ENCODE measurements at places on chromosomes 6 and 20.

DNA sequence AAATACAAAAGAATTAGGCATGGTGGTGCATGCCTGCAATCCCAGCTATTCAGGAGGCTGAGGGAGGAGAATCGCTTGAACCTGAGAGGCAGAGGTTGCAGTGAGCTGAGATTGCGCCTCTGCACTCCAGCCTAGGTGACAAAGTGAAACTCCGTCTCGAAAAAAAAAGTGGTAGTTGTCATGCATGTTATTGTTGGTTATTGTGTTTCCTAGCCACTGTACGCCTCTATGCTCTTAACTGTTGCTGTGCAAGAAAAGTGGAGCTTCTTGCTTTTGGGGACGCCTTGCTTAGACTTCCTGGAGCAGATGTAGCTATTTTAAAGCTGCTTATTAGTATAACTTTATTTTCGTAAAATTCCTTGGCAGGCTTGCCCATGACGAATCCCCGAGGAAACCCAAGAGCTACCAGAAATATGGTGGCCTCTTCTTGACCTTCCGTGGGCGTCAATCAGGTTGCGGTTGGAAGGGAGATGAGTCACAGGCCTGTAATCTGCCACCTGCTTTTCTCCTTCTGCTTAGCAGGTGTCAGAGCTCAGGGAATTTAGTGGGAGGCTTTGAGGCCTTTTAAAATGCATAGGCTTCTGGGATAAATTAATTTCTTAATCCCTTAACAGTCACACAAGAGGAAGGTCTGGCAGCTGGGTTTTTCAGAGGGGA is 17.3 kb downstream of the GABRR2 start:
- no peak for DNase-seq

GRCh38 chr6:16318538-16318937 is 80.2 kb downstream of the GMPR start:
- DNase-seq = no peak

DNA sequence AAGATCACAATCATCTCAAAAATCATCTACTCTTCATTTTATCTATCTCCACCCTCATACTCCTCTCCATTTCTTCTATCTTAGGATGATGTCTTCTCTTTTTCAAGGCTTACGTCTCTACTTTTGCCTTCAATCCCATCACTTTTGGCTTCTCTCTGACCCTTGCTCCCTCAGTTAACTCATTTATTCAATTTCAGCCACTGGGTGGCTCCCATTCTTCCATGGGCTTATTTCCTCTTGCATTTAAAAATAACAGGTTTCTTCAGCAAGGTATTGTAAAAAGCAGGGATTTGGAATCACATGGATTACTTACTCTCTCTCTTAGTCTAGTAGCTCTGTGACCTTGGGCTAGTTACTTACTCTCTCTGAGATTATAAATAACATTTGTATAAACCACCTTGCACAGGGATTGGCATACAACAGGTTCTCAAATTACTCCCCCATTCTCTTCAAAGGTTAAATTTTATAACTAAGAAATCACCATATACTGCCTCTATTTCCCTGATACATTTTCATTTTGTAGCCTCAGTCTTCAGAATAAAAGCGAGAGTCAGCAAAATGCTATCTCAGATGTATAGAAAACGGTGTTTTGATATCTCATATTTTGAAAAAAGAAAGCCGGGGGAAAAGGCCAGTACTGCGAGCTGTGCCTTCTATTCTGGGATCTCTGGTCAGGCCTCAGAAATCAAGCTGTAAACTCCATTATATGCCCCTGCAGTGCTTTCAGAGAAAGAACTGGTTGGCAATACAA is 5.5 kb downstream of the ZSCAN12 start:
- DNase-seq = no peak

- no peak for DNase-seq
These were observed 91.0 kb upstream of the MEI4 start for GRCh38 chr6:77561768-77562314.

GRCh38 chr20:2289475-2289874 is 6.3 kb upstream of the TGM3 start:
- no peak for DNase-seq

DNA sequence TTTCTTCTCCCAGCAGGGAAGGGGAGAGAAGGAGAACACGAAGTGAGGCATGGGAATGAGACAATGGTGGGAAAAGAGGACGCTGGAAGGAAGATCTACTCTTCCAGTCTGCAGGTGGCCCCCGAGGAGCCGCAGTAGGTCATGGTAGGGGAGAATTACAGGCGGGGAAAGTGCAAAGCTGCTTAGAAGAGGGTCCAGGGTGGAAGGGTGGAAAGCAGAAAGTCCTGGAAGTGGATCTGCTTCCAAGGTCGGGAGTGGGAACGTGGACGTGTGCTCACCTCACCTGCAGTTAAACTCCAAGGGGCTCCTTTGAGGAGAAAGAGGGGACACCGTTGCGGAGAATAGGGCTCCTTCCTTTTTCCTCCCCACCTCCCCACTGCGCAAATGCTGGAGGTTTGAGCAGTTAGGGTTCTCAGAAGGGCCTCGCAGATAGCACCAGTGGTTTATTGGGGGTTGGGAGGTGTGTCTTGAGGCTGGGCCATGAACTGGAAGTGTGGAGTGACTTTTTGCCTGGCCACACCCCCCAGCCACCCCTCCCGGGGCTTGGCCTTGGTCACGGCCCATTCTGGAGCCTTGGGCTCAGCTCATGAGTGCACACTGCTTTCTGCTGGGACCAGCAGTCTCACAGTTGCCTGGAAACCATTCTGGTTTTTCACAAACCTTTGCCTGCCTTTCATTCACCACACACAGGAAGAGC is 100.4 kb upstream of the MLN start:
- DNase-seq = no peak

GRCh38 chr20:1895674-1896483 is 672 bp downstream of the SIRPA start:
- no peak for DNase-seq

GRCh38 chr6:90459225-90459758 is 127.6 kb downstream of the MAP3K7 start:
- no peak for DNase-seq

DNA sequence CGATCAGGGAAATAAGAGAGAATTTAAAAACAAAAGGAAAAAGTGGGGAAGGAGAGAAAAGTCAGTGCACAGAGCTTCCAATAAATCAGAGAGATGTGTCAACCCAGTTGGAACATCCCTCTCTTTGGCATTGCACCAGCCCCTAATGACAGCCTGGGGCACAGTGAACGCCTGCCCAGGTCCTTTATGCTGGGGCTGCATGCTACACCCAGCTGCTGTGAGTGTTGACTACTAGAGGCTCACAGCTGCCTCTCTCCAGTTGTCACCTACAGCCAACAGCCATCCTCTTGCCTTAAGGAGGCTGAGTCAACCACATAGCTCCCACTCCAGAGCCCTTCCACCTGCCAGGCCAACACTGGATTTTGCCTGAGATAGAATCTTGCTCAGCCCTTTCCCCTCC is 19.0 kb downstream of the OR2H2 start:
- DNase-seq = no peak

GRCh38 chr20:2005831-2006426 is 12.1 kb upstream of the PDYN start:
- peak; percentile 18 for DNase-seq

DNA sequence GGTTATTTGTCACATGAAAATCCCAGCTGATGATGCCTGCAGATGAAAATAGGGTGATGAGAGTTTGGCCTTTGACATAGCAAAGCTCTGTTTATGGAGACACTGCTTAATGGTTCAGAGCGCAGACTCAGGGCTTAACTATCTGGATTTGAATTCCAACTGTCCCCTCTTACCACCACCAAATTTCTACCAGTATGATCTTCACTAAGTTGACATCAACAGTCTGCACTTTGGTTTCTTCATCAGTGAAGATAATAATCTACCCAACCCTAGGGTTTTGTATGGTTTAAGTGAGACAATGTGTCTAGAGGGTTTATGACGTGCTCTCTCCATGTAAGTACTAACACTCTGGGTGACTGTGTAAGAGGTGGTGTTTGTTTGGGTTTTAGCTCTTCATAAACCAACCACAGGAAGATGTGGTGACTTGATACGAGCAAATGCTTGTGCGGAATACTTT is 151.4 kb upstream of the TNFAIP3 start:
- DNase-seq = no peak

GRCh38 chr6:56246881-56247653 is at the start of gene COL21A1:
Gene COL21A1, minus strand, starts transcription at chr6:56247580. Its CDS starts 64,962 bp downstream, at chr6:56182618.
- no peak for DNase-seq

DNA sequence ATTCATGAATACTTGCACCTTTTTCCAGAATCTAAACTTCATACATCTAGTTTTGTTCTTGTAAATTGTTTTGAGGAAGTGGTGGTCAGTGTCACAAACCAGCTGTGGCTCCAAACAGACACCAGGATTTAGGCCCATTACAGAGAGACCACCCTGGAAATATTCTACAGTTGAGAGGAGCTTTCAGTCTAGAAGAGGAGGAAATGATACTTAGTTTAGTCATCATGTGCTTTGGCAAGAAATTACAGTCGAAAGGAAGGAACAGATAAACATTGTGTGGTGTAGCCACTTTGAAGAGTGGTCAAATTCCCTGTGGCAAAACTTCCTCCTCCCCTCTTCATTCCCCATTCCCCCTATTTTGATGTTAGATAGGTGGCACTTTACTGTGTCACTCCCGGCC is 15.7 kb downstream of the DCBLD1 start:
- no peak for DNase-seq

DNA sequence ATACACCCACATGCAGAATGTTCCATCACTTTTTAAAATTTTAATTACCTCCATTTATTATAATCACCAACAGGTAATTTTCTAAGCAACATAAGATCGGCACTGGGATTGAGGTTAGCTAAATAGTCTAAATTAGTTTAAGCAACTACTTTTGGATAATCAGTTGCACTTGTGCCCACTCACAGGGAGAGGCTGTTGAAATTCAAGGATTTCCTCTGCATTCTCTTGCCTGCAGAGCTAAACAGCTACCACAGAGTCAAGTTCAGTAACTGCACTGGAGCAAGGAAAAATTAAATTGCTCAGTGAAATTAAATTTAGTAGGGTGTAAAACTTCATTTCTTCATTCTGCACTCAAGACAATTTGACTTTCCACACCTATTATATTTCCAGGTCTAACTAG is 120.7 kb upstream of the CCDC28A start:
- no peak for DNase-seq

DNA sequence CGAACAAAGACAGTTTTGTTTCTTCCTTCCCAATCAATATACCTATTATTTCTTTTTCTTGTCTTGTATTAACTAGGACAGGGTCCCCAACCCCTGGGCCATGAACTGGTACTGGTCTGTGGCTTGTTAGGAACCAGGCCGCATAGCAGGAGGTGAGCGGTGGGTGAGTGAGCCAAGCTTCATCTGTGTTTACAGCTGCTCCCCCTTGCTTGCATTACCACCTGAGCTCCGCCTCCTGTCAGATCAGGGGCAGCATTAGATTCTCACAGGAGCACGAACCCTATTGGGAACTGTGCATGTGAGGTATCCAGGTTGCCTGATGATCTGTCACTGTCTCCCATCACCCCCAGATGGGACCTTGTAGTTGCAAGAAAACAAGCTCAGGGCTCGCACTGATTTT is 151.9 kb downstream of the CDKAL1 start:
- DNase-seq = no peak

DNA sequence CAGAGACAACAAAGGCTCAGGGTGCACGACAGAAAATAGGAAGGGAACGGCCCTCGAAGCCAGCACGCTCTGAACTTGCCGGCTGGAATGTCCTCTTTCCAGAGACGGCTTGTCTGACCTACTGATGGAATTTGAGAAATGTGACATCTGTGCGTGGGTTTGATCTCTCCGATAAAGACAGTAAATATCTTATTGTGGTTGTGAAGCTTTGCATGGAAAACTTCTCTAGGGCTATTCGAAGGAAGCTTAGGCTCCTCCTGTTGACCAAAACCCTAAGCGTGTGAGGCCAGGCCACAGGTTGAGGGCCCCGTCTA is 247.3 kb downstream of the ZNF217 start:
- DNase-seq = no peak

- no peak for DNase-seq
These were observed 318.7 kb downstream of the THBS2 start for GRCh38 chr6:168934660-168935627.

GRCh38 chr6:127118298-127119101 is at the start of gene RSPO3:
Gene RSPO3, plus strand, starts transcription at chr6:127118671. Its CDS starts 522 bp downstream, at chr6:127119193.
- DNase-seq = no peak

DNA sequence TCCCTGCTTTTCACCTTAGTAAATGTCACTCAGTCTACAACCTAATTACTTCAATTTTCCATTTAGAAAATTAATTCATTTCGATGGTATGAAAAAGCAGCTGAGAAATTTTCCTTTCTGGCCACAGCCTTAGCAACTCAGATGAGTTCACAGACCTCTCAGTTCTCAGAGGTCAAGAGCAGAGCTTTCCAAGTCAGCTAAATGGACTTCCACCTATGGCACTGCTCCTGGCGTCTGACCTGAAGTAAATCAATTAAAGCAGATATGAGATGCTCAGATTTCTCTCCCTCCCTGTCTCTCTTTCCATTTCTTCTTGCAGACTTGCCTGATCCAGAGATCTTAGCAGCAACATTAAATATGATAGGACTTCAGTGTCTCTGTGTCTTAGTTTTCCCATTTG is 412.6 kb downstream of the QKI start:
- no peak for DNase-seq

DNA sequence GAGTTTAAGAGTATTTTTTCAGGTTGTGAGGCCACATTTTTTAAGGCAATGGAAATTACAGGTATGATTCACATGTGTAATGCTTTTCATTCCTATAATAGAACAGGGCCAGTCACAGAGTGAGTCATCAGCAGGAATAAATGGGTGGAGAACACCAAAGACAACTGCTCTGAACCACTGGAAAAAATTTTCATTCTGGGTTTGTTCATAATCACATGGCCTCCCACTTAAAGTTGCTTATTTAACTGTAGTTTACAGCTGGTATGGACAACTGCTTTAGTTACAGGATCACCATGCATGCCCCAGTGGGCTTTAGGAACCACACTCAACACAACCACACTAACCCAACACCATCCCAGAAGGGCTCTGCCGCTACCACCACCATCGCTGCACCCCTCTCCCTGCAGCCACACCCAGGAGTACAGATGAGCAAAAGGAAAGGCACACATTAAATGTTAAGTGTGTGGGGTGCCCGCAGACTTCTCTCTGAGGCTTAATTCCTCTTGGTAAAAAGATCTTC is 107.0 kb upstream of the DST start:
- DNase-seq = no peak

GRCh38 chr6:41539204-41539603 is 7.0 kb upstream of the FOXP4 start:
- DNase-seq = no peak

- no peak for DNase-seq
These were observed 20.4 kb upstream of the DEFB112 start for GRCh38 chr6:50070101-50070500.

GRCh38 chr6:166258854-166259276 is 49.3 kb downstream of the PRR18 start:
- DNase-seq = no peak

- DNase-seq = no peak
These were observed 140.1 kb downstream of the QKI start for GRCh38 chr6:163554663-163555062.
